Amniotic stem cell (primary cell): ENCODE measurements at places on chromosomes 3 and 15.
A peak's percentile ranks its signal among the peaks of the same experiment; 100 is the strongest.

- peak; percentile 73 for DNase-seq
Measured at GRCh38 chr15:55221090-55222011, 24.6 kb upstream of the RSL24D1 start.

- no peak for DNase-seq
Measured at GRCh38 chr3:57794951-57795350, 38.8 kb downstream of the SLMAP start.

DNA sequence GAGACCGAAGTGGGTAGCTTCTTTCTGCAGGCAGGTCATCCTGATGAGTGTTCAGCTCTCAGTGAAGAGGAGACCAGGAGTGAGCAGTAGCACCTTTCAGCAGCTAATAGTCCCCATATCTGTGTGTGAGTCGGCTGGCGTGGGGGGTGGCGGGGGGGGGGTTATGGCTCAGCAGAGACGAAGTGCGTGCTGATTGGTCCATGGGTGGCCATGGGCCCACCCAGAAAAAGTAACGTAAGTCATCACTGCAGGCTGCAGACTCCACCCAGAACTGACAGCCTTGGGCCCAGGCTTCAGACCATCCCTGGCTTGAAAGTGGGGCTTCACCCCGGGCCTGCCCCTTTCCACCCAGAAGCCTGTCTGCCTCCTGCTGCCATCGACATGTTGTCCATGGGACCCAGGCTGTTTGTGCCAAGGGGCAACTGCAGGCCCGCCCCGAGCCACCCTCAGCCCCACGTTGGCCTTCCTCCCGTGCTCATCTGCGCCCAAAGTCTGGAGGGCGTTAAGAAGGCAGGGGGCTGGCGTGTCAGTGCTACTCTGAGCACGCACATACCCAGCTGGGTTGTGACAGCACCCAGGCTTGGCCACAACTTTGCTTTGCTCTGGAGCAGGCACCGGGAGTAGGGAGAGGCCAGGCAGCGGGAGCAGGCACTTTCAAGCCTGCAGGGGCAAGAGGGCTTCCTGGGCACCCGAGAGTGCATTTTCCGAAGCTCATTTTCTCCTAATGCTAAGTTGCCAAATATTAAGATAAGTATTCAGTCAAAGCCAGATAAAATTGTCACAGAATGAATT is 511.7 kb upstream of the CDIN1 start:
- DNase-seq, result no peak

- no peak for DNase-seq
Measured at GRCh38 chr3:124174910-124175874, 183.3 kb upstream of the ROPN1 start.

- DNase-seq, result no peak
Measured at GRCh38 chr3:111194048-111194447, 122.4 kb downstream of the NECTIN3 start.

GRCh38 chr3:45118615-45119071 is 27.5 kb downstream of the CDCP1 start:
- DNase-seq, result no peak

- DNase-seq, result no peak
Measured at GRCh38 chr3:197795200-197795599, 4.1 kb downstream of the LRCH3 start.

DNA sequence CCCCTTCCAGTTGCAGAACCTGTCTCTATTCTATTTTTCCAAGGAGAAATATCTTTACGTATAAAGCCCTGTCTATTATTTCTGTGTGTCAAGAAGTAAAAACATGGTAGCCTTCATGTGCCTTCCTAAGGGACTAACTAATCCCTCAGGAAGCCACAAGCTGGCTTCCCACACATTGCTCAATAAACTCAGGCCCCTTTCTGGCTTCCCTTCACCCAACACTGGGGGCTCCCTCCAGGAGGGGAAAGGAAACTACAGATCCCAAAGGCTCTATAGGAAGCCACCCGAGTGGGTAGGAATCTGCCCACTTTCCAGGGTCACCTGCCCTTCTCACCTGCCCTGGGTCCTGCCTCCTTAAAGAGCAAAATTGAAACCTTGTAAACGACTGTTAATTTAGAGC is 4.6 kb downstream of the TLE3 start:
- DNase-seq, result no peak

- DNase-seq, result peak; percentile 15
Measured at GRCh38 chr15:57306161-57306943, 70.0 kb upstream of the CGNL1 start.

DNA sequence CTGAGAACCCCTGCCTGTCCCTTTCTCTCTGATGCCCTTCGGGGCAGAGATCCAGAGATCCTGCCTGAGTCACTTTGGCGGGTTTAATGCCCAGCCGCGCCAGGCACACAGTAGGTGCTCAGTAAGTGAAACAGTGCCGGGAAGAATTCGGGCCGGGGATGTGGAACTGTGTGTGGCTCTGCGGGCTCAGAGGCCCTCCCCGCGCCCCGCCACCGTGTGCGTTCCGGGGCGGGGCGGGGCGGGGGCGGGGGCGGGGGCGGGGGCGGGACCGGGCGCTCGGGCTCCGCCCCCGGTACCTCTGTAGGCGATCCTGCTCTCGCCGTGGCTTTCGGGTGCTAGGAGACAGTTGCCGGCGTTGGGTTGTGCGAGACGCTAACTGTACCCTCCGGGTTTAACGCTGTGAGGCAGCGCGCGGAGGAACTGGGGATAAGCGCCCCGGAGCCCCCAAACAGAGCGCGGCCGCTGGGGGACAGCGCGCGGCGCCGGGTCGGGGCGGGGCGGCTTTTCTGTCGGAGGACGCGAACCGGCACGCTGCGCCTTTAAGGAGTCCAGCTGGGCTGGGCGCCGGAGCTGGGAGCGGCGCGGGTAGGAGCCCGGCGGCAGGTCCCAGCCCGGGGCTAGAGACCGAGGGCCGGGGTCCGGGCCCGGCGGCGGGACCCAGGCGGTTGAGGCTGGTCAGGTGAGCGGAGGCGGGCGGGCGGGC is at the start of gene ABHD6:
TSS of gene ABHD6 (plus strand) at position 555 of the 703 bp plus-strand sequence. CDS start 18,795 bp downstream, outside the sequence.
- no peak for DNase-seq

GRCh38 chr3:63652066-63652725 is at the start of gene SNTN:
Gene SNTN (plus strand): TSS chr3:63652675. CDS start chr3:63652688, 13 bp downstream.
- no peak for DNase-seq

GRCh38 chr3:153295901-153296300 is 133.9 kb downstream of the RAP2B start:
- DNase-seq, result no peak

DNA sequence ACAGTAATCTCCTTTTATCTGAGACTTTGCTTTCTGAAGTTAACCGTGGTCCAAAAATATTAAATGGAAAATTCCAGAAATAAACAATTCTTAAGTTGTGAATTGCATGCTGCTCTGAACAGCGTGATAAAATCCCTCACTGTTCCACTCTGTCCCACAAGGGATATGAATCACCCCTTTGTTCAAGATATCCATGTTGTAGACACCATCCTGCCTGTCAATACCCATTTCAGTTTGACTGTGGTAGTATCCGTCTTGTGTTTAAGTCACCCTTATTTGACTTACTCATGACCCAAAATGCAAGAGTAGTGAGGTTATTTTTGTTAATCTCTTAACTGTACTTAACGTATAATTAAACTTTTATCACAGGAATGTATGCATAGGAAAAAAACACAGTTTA is 435.0 kb downstream of the SHQ1 start:
- no peak for DNase-seq

GRCh38 chr15:94467034-94467433 is 235.7 kb downstream of the MCTP2 start:
- no peak for DNase-seq

- DNase-seq, result no peak
Measured at GRCh38 chr3:38827791-38828190, 11.8 kb upstream of the SCN10A start.

DNA sequence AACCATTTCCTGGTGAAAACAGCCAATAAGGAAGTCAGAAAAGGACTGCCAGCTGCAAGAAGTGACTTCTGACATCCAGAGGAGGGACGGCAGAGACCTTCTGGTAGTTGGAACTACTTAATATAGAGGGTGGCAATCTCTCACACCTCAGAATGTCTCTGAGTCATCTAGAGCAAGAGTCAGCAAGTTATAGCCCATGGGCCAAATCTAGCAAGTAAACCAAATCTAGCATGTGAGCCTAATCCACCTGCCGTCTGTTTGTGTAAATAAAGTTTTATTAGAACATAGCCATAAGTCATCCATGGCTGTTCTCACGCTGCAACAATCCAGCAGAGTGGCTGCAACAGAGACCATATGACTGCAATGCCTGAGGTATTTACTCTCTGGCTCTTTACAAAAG is 160.5 kb upstream of the NR2E3 start:
- DNase-seq, result no peak

DNA sequence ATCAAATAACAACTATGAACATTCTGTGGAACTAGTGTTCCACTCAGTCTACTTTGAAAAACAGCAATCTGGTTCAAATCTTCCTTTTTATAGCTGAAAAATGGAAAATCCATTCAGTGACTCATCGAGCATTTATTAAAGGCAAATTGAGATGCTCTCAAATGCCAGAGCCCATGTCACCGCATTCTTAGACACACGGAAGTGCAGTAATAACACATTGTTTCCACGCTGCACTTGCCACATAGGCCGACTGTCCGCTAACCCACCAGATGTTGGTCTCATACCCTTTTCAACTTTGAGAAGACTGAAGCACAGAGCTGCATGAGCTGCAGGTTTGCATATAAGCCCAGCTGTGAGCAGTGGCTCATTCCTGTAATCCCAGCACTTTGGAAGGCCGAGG is 95.9 kb downstream of the TMEM266 start:
- no peak for DNase-seq

GRCh38 chr15:65529762-65530317 is 423 bp upstream of the HACD3 start:
- DNase-seq, result no peak

- no peak for DNase-seq
Measured at GRCh38 chr15:52349052-52349700, 53.6 kb upstream of the MYO5C start.

DNA sequence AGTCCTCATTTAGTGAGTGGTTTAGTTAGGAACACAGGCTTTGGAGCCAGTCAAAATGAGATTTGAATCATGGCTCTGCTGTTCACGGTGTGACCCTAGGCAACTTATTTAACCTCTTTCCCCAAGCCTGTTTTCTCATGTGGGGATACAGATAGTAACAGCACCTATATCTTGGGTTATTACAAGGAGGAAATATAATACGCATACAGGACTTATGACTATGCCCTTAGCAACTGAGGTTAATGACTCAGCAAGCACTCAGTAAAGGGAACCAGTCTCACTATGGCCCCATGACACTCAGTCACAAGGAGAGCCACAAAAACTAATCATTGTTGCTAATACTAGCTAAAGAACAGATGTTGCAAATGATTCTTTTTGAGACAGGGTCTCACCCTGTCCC is 45.9 kb downstream of the SUMF1 start:
- DNase-seq, result no peak

- no peak for DNase-seq
Measured at GRCh38 chr3:12560505-12561190, 3.8 kb downstream of the MKRN2 start.

- no peak for DNase-seq
Measured at GRCh38 chr3:17772556-17772955, 30.1 kb upstream of the TBC1D5 start.

- no peak for DNase-seq
Measured at GRCh38 chr3:16176391-16177030, 2.0 kb downstream of the GALNT15 start.

DNA sequence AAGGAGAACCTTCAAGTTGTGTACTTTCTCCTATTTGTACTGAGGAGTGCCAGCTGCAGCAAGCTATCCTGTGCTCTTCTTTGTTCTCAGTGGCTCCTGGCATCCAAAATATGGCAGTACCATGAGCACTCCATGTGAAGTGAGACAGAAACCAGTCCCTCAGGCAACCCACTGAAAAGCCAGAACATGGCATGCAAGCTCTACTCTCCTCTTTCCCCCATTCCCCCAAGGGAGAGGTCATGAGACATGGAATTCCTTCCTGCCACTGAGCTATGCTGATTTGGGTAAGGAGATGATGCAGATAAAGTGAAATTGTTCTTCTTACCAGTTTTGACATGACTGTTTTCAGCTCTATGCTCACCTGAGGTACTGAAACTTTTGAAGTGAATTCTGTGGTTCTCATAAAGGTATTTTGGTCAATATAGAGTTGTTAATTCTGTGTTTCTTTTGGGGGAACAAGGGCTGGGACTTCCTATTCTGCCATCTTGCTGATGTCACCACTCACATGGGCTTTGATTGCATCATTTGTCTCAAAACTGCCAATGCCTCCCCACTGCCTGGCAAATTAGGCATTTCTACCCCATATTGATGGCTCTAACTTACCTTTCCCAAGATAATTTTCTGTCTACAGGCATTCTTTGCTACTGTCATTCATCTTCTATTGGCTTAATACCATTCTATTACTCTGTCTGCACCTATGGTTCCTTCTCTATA is 22.8 kb upstream of the CEP152 start:
- DNase-seq, result no peak

DNA sequence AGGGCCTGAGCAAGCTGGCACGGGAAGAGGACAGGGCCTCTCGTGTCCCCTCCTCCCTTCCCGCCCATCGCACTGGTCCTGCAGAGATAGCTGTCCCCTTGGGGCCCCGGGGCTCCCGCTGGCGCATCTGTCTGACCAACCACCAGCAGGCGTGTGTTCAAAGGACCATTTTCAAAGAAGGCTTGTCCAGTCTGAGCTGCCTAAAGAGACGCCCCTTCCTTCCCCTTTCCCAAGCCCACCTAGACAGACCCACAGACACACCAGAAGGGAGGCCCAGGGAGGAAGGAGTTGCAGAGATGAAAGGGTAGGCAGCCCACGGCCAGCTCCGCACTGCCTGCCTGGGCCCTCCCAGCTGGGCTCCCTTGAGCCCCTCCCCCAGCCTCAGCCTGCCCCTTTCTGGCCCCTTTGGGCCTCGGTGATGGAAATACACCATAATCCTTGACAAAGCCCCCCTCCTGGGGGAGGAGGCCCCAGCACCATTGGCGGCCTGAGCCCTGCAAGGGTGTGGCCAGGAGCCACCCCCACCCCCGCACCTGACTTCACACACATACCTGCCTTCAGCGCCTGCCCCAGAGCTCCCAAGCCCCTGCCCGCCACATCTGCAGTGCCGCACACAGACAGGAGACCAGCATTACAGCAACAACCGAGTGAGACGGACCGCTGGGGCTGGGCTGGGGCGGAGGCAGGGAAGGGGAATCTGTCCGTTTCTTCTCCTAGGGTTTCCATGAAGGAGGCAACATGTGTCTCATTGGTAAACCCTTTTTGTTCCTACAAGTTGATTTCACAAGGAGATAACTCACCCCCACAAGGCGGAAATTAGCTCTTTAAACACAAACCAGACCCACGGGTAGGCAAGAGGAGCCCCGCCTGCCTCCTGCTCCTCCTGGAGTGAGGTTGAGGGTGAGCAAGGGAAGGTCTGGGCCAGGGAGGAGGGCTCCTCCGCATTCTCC is at the start of gene STRA6:
TSS of gene STRA6 (minus strand) at position 336 of the 950 bp plus-strand sequence. CDS start 520 bp downstream, outside the sequence.
- DNase-seq, result no peak

DNA sequence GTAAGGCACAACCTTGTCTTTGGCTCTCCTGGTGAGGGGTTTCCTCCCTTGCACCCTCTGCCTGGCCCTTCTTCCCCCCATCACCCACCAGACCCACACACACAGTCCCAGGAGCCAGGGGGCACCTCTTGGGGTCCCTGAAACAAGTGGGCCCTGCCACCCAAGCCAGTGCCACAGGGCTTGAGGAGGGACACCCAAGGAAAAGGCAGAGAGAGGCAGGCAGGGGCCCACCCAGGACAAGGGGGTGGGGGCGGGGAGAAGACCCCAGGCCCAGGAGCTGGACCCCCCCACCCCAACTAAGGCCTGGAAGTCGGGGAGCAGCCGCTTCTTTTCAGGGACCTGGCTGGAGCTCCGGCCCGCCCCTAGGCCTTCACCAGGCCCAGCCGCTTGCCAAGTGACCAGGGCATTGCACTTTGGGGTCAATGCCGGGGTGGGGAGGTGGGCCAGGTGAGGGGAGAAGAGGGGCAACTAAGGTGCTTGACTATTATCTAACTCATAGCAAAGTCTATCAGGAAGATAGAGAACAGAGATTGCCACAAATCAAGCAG is 88.9 kb downstream of the KCNMB2 start:
- DNase-seq, result no peak

GRCh38 chr3:126445506-126445905 is 30.2 kb downstream of the ZXDC start:
- no peak for DNase-seq
